ENCODE measurements at places on chromosomes 4 and X. TPM values are rescaled to one million over a fixed set of nuclear protein-coding genes. Genes with fewer than 3 reads are reported as not detected.

DNA sequence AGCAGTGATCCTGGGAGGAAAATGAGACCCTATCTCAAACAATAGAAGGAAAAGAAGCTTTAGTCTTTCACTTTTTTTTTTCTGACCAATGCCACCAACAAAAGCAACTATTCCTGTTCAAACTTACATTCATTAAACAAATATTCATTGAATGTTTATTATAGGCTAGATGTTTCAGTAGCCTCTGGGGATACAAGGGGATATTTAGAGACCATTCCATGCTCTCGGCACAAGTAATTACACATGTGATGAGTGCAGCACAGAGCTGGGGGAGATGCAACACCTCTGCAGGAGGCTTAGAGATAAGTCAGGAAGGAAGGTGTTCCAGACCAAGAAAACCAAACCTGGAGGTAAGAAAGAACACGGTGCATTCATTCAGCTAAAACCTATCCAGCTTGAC lies 68.3 kb downstream of the PALLD start:
- DNase-seq: no peak

- no peak for DNase-seq
Measured at GRCh38 chr4:152225680-152226079, 310.2 kb downstream of the FBXW7 start.

GRCh38 chr4:100008048-100008447 lies 58.0 kb upstream of the H2AZ1 start:
- no peak for DNase-seq

DNA sequence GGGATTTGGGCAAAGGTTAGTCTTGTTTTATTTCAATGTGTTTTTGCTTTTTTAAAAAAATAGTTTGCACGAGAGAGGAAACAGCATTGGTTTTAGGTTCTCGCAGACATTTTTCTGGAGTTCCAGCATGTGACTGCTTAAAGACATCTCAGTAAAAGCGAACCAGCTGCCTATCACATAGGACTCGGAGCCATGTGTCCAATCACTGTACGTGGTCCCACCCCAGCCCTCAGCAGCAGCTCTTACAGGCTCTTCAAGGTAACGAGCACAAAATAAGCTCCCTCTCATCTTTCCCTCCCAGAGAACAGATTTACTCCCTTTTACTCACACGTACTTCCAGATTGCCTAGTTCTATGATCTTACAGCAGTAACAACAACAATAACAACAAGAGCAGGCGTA lies 68.7 kb downstream of the MCF2 start:
- DNase-seq: no peak

DNA sequence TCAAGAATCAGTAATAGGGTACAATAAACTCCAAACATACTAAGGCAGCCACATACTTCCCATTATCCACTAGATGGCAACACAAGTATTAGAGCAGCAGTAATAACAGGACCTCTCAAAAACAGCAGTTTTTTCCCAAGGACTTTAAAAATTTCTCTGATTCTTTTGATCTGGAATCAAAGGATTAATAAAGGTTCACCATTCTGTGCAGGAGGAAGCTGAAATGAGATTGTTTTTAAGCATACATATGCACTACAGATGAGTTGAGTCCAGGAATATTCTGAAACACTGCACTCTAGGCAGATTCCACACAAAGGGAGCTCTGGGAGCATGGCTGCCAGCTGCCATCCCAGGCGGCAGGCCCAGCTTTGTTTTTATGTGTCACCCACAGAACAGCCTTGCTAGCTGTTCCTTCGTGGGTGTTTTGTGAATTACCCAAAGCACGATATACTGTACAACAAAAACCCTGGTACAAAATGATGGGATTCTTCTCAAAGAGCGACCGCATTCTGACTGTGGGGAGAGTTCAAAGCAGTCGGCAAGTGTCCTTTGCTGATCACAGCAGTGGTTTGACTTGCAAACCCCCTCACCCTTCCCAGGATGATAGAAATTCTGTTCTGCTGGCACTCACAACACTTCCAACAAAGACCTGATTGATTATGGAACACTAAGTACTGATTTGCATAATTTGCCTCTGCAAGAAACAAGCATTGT lies 61.0 kb downstream of the STX18 start:
- no peak for DNase-seq

DNA sequence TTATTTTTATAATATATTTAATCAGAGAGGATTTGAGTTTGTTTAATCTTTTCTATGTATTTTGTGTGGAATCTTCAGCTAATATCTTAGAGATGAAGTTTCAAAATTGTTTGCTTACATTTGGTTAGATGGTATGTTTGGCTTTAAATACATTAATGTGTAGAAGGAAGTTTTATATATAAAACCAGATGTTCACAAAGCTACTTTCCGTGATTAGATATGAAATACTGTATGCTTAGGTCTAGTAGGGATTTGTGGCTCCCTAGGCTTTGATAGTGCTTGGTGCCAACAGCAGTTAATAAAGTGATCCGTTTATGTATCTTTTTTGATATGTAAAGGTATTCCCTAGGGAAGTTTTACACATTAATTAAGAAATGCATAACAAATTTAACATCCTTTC lies 223.0 kb downstream of the ARHGAP10 start:
- DNase-seq: no peak

- DNase-seq: peak; percentile 11
Measured at GRCh38 chrX:43559644-43560043, 96.5 kb upstream of the MAOA start.

- no peak for DNase-seq
Measured at GRCh38 chrX:111874241-111874640, 1.7 kb upstream of the TRPC5OS start.

- no peak for DNase-seq
Measured at GRCh38 chr4:7187691-7188090, 4.6 kb upstream of the SORCS2 start.

GRCh38 chrX:145848448-145848847 lies 30.8 kb downstream of the SLITRK2 start:
- no peak for DNase-seq

GRCh38 chr4:117084866-117085701 lies at the start of gene TRAM1L1:
Gene TRAM1L1, minus strand, starts transcription at chr4:117085576. Its CDS starts 183 bp downstream, at chr4:117085393.
- DNase-seq: peak; percentile 6

- peak; percentile 11 for DNase-seq
Measured at GRCh38 chr4:134935320-134935719, 733.7 kb upstream of the PABPC4L start.

The UGT2B11 gene
- not detected for total RNA-seq

The TENM3 gene
- 0.02 TPM for total RNA-seq

The SLC10A6 gene
- total RNA-seq: not detected

The TSPAN7 gene
- total RNA-seq: 0.16 TPM

The CNGA1 gene
- total RNA-seq: not detected

The TXK gene
- total RNA-seq: 0.40 TPM

The PAGE4 gene
- 1.3 TPM for total RNA-seq

Measured in K562 (cell line).